WTC11 (cell line): ENCODE measurements at places on chromosomes 12 and 14. TPM values are rescaled to one million over a fixed set of nuclear protein-coding genes. Genes with fewer than 3 reads are reported as not detected.
A peak's percentile ranks its signal among the peaks of the same experiment; 100 is the strongest.

DNA sequence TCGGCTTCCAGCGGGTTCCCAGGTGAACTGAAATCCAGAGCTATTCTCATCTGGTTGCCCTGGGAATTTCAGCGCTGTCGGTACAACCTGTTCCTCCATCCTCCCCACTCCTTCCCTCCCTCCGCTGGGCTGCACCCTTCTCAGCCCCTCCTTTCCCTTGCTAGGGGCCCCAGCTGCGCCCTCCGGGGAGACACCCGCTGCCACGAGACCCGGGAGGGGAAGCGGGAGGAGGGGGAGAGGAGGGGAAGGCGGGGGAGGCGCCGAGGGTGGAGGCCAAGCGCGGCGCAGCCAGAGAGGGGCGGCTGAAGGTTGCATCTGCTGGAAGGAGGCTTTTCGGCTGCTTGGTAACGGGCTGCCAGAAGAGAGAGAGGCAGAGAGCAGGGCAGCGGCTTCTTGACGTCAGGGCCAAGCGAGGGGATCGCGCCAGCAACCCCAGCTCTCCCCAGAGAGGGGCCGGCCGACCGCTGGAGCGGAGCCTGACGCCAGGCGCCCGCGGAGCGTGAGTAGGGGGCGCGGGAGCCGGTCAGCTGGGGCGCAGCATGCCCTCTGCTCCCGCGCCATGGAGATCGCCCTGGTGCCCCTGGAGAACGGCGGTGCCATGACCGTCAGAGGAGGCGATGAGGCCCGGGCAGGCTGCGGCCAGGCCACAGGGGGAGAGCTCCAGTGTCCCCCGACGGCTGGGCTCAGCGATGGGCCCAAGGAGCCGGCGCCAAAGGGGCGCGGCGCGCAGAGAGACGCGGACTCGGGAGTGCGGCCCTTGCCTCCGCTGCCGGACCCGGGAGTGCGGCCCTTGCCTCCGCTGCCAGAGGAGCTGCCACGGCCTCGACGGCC lies at the start of gene KCNA5:
KCNA5 (plus strand) TSS at position 291 of the 831 bp plus-strand sequence; CDS start at position 560, 269 bp downstream.
- H3K27me3 ChIP-seq = peaks cover 69% of the 10 kb centered on the region
- peaks cover 10% of the 10 kb centered on the region for H3K4me1 ChIP-seq
- DNase-seq = peak; percentile 61
- peaks cover 5% of the 10 kb centered on the region; the same call in 1 of the 2 replicates for H3K36me3 ChIP-seq
- H3K27ac ChIP-seq = no peak within 1 kb of the TSS

DNA sequence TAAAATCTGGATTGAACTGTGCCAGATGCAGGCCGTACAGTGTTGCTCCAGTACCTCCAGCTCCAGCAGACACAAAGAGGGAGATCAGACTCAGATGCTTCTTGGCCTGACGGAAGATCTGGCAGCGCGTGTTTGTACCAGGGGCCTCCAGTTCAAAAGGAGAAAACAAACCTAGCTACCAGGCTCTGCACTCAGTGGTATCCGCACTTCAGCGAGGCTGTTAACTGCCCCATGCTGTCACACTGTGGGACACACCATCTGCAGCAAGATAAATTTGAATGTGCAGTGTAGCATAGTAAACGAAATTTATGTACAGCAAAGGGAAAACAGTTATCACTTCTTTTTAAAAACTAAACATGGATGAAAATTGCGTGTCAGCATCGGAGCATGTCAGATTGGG lies 5.1 kb downstream of the DYNC1H1 start:
- no peaks in the 10 kb centered on the region for H3K27me3 ChIP-seq
- no peak for DNase-seq
- H3K27ac ChIP-seq = no peak overlapping the region
- H3K4me3 ChIP-seq = no peak overlapping the region
- peaks cover 18% of the 10 kb centered on the region for H3K4me1 ChIP-seq

GRCh38 chr12:50603817-50604639 lies 99.2 kb downstream of the DIP2B start:
- H3K36me3 ChIP-seq = peaks cover 3% of the 10 kb centered on the region; the same call in 1 of the 2 replicates
- peaks cover 27% of the 10 kb centered on the region for H3K4me1 ChIP-seq
- H3K27me3 ChIP-seq = no peaks in the 10 kb centered on the region
- no peak overlapping the region for H3K27ac ChIP-seq
- DNase-seq = no peak

- no peaks in the 10 kb centered on the region for H3K27me3 ChIP-seq
- H3K4me1 ChIP-seq = peaks cover 31% of the 10 kb centered on the region
- no peak overlapping the region for H3K4me3 ChIP-seq
- DNase-seq = no peak
These were observed 474.3 kb downstream of the ATP23 start for GRCh38 chr12:58415716-58416115.

DNA sequence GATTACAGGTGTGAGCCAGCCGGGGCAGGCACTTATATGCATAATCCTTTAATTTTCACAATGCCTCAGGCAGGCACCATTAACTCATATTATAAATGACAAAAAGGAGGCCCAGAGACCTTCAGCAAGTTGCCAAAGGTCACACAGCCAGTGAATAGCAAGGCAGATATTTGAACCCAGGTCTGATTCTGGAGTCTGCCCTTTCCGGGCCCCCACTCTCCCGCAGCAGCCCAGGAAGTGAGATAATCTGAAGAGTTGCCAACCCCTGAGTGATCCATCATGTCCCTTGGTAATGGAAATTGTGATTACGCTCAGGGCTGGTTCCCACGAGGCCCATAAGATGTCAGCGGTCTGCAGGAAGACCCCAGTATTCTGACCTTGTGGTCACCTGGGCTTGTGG lies 95.3 kb upstream of the MED13L start:
- no peaks in the 10 kb centered on the region; the same call in 1 of the 2 replicates for H3K36me3 ChIP-seq
- no peak for DNase-seq
- peaks cover 17% of the 10 kb centered on the region for H3K27me3 ChIP-seq
- no peak overlapping the region for H3K27ac ChIP-seq
- H3K4me1 ChIP-seq = peaks cover 39% of the 10 kb centered on the region

GRCh38 chr14:64807551-64807950 lies 72.2 kb downstream of the SPTB start:
- no peak overlapping the region for H3K27ac ChIP-seq
- H3K4me3 ChIP-seq = no peak overlapping the region
- no peaks in the 10 kb centered on the region for H3K27me3 ChIP-seq
- peaks cover 8% of the 10 kb centered on the region for H3K4me1 ChIP-seq
- H3K36me3 ChIP-seq = no peaks in the 10 kb centered on the region

- peaks cover 68% of the 10 kb centered on the region for H3K4me1 ChIP-seq
- peaks cover 6% of the 10 kb centered on the region for H3K27me3 ChIP-seq
- H3K27ac ChIP-seq = peak overlapping the region; percentile 81
- no peak for DNase-seq
- H3K36me3 ChIP-seq = peaks cover 42% of the 10 kb centered on the region
- H3K4me3 ChIP-seq = peak overlapping the region; percentile 97
These were observed 5.5 kb downstream of the DUSP6 start for GRCh38 chr12:89346741-89347324.

DNA sequence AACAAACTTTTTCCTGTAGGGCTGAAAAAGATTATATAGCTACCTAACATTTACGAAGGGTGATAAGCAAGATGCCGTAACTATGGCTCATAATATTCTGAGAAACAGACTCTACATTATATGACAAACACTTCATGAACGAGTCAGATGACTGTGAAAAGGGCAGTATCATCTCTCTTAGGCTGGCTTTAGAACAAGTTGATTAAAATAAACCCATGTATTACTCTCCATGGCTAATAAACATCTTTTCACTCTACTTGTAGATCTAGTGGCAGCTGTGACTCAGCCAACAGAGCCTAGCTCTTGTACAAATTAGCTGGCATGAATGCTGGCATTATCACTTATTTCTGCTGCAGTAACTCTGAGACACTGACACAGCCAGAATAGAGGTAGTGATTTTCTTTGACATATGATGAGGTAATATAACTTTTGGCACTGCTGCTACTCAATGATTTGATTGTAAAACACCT lies 47.1 kb downstream of the SLC2A13 start:
- no peak for DNase-seq
- no peak overlapping the region for H3K27ac ChIP-seq
- no peak overlapping the region for H3K4me3 ChIP-seq
- no peaks in the 10 kb centered on the region for H3K27me3 ChIP-seq
- H3K4me1 ChIP-seq = peaks cover 14% of the 10 kb centered on the region
- no peaks in the 10 kb centered on the region for H3K36me3 ChIP-seq

Gene ABHD4
- 33.5 to 36.1 TPM (median 33.9 TPM) in 3 replicates for total RNA-seq

DNA sequence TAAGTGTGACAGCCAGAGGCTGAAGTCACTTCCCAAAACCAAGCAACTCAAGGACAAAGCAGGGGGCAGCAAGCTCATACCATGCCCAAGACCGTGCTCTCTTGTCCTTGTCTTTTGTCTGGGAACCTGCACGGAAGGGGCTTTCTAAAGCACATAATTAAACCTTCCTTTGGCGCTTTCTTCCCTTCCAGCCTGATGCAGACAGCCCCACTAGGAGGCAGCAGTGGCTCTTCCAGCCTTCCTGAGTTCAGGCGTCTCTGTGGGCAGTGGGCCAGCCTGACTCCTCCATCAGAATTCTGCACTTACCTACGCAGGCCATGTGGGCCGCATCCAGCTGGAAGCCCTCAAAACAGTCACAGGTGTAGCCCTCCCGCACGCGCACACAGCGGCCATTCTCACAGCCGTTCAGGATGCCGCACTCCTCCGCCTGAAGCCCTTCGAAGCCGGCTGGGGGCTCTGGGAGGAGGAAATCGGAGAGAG lies 7.6 kb downstream of the ISCA2 start:
- H3K36me3 ChIP-seq = 0 out of 2 replicates have a peak, but pooled peaks cover 3% of the 10 kb centered on the region
- H3K27ac ChIP-seq = peak overlapping the region; percentile 91
- H3K27me3 ChIP-seq = no peaks in the 10 kb centered on the region
- peak; percentile 79 for DNase-seq

DNA sequence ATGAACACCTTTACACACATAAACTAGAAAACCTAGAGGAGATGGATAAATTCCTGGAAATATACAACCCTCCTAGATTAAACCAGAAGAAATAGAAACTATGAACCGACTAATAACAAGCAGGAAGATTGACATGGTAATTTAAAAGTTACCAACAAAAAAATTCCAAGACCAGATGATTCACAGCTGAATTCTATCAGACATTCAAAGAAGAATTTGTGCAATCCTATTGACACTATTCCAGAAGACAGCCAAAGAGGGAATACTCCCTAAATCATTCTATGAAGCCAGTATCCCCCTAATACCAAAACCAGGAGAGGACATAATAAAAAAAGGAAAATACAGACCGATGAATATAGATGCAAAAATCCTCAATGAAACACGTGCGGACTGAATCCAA lies 102.6 kb upstream of the KRR1 start:
- no peaks in the 10 kb centered on the region; the same call in 1 of the 2 replicates for H3K27me3 ChIP-seq
- no peaks in the 10 kb centered on the region for H3K4me1 ChIP-seq
- DNase-seq = no peak
- H3K4me3 ChIP-seq = no peak overlapping the region
- H3K36me3 ChIP-seq = peaks cover 9% of the 10 kb centered on the region; the same call in 1 of the 2 replicates

Gene RIC8B
- total RNA-seq = 14.5 to 20.2 TPM (median 17.3 TPM) in 3 replicates

DNA sequence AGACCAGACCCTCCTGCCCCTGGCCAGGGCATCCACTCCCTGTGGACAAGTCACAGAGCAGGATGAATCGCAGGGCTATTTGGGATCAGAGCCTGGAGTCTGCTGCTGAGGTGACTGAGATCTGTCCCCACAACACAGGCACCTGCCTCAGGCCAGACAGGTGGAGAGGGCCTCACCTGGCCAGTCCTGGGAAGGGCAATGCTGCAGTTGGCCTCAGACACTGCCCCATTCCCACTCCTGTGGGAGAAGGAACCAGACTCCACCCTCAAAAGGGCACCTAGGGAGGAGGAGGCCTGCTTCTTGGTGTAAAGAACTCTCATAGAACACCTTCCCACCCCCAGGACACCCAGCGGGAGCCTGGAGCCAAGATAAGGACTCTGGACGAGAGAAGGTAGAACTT lies 48.3 kb upstream of the PLEKHG6 start:
- H3K36me3 ChIP-seq = no peaks in the 10 kb centered on the region
- DNase-seq = no peak
- peaks cover 23% of the 10 kb centered on the region for H3K4me1 ChIP-seq
- H3K4me3 ChIP-seq = no peak overlapping the region

DNA sequence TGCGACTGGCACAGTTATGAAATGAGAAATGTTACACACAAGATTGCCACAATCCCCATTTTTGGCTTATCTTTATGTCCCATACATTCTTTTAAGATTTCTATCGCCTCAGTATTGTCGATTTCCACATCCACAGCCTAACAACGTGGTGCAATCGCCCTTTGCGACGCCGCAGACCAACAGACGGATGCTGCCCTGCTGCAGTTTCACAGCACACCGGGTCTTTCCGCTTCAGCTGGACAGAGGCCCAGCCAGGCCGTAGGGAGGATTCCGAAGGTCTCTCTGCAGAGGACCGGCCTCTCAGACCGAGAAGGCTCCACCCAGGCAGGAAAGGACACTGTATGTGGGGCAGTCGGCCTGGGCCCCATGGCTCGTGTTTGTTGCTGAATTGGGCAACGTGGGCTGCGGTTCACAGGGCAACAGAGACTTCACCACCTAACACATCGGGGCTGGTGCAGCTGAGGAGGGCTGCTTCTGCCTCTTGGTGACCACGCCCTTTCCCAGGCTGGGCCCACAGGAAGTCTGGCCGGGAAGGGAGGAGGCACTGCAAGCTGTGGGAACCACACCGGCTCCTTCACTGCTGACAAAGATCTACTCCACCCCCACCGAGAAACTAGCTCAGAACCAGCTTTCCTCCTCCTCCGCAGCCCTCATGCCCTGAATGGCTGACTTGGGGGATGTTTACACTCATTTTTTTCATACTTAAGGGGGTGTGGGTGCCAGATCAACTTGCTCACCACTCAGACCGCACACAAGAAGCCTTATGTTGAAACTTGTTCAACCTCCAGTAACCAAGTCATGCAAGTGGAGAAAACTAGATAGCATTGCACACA lies 32.9 kb upstream of the MDM1 start:
- peak; percentile 88 for DNase-seq
- H3K27ac ChIP-seq = peak overlapping the region; percentile 77
- H3K4me1 ChIP-seq = peaks cover 26% of the 10 kb centered on the region
- no peaks in the 10 kb centered on the region for H3K36me3 ChIP-seq
- no peaks in the 10 kb centered on the region for H3K27me3 ChIP-seq

DNA sequence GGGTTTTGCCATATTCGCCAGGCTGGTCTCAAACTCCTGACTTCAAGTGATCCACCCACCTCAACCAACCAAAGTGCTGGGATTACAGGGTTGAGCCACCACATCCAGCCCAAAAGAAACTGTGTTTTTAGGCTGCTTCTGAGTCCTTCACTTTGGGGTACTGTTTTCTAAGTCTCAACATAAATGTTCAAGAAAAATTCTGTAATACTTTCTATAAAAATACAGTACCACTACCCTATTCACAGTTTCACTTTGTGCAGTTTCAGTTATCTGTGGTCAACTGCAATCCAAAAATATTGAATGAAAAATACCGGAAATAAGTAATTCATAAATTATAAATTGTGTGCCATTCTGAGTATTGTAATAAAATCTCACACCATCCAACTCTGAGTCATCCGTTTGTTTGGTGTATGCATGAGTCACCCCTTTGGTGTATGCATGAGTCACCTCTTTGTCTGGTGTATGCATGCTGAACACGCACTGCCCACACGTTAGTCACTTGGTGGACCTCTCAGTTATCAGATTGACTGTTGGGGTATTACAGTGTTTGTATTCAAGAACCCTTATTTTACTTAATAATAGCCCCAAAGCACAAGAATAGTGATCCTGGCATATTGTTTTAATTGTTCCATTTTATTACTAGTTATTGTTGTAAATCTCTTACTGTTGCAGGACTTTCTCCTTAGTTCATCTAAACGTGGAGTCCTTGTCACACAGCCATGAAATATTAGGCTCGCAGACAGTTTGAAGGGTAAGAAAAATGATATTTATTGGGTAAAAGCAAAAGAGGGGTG lies 190.2 kb downstream of the FSCB start:
- no peak overlapping the region for H3K4me3 ChIP-seq
- H3K27me3 ChIP-seq = no peaks in the 10 kb centered on the region
- no peak overlapping the region for H3K27ac ChIP-seq
- no peak for DNase-seq

GRCh38 chr14:53793790-53794505 lies 162.7 kb downstream of the BMP4 start:
- no peak for DNase-seq
- H3K27me3 ChIP-seq = no peaks in the 10 kb centered on the region
- H3K36me3 ChIP-seq = no peaks in the 10 kb centered on the region
- peaks cover 6% of the 10 kb centered on the region for H3K4me1 ChIP-seq

Gene ARG2
- 29.8 to 38.5 TPM (median 33.0 TPM) in 3 replicates for total RNA-seq

Gene PAH
- 4.0 to 9.8 TPM (median 5.7 TPM) in 3 replicates for total RNA-seq

Gene ZC2HC1C
- 1.3 to 1.8 TPM (median 1.6 TPM) in 3 replicates for total RNA-seq
